ENCODE measurements at places on chromosomes 7 and 10.
A peak's percentile ranks its signal among the peaks of the same experiment; 100 is the strongest.

GRCh38 chr7:12470930-12471329 lies 67.3 kb upstream of the VWDE start:
- no peak for DNase-seq

- DNase-seq: no peak
Measured at GRCh38 chr10:18231480-18231879, 91.3 kb downstream of the CACNB2 start.

- no peak for DNase-seq
Measured at GRCh38 chr7:137657476-137658189, 189.1 kb downstream of the DGKI start.

DNA sequence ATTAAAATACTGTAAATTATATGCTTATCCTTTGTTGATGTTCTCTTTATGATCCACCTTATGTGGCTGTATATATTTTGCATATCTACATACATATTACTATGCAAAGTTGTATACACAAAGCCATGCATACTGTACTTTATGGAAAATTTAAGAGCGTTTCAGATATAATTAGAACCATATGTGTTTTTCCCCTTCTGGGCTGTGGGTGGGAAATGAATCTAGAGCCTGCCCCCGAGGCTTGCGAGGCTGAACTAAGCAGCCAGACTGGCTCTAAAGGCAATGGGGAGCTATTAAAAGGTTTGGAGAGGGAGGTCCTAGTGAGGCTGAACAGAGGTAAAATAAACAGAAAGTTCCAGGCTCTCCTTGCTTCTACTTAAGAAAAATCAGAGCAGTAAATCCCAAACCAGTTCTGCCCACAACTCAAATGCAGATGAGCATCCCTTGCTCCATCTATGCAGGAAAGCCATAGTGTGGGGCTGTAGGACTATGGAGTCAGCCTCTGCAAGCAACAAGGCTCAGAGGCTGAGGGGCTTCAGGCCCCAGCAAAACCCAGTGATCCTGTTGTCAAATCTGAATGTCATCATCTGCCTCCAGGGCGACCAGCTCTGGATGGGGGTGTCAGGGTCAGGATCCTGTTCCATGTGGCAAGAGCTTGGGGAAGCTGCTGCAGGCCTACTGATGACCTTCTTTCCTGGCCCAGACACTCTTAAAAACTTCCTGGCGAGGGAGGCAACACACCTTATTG lies 14.1 kb upstream of the DDIT4 start:
- DNase-seq: peak; percentile 83

DNA sequence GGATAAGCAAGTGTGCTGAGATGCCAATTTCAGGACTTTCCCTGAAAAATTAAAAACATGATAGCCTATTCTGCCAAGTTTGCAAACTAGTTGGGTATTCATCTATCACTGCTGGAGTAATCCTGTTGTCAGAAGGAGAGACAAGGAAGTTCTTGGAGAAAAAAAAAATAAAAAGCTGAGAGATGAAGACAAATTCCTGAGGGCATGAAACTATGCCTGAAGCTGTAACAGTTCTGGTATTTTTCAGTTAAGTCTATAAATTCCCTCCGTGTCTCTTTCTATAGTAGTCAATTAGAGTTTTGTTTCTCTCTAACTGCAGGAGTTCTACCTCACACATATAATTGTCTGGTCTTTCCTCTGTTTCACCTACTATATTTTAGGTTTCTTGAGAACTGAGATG lies 95.7 kb downstream of the DGKB start:
- DNase-seq: no peak

GRCh38 chr7:144102041-144102440 lies 7.3 kb upstream of the OR2A2 start:
- DNase-seq: no peak

DNA sequence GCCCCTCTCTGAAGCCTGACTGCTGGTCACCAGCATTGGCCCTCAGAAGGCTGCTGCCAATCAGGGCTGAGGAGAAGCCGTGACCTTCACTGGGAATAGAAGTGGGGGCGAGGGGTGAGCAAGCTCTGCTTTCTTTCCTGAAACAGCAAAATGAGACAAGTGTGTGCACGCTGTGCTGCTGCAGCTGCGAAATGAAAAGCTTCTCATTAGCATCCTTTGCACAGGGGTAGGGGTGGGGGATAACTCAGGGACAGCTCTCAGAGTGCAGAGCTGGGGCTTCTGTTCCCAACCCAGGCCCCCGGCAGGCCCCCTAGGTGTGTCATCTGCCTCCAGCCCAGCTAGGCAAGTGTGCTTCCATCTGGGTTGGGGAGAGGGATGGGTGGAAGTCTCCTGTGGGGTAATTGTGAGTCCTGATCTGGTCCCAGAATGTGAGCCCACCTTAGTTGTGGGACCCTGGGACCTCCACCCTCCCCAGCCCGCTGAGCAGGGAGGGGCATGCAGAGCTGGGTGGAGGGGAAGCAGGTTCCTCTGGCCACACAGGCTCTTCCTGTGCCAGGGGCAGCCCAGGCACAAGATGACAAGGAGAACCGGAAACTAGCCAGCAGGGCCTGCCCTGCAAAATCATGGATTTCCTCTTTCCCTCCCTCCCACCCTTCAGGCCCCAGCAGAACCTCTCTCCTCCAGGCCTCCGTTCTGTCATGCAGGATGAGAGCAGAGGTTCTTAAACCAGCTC lies 22.2 kb downstream of the ZNF467 start:
- no peak for DNase-seq

GRCh38 chr7:142885311-142886230 lies at the start of gene TRPV6:
TSS of gene TRPV6 (minus strand) at chr7:142885745.
- no peak for DNase-seq

DNA sequence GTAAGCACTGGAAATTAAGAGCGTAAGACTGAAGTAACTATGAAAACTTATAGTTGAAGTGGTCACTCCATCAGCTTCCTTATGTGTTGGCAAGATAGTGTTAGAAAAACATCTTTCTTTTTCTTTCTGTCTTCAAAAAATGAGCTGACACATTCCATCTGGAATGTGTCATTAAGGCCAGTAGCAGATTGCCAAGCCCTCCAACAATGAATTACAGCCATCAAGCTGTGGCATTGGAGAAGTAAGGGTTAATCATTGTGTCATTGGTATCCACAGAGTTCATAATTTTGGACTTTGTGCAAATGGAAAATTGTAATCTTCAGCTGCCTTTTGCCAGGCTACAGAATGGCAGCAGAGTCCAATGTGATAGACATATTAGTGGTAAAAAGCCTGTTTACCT lies 926.3 kb downstream of the NRG3 start:
- DNase-seq: no peak

DNA sequence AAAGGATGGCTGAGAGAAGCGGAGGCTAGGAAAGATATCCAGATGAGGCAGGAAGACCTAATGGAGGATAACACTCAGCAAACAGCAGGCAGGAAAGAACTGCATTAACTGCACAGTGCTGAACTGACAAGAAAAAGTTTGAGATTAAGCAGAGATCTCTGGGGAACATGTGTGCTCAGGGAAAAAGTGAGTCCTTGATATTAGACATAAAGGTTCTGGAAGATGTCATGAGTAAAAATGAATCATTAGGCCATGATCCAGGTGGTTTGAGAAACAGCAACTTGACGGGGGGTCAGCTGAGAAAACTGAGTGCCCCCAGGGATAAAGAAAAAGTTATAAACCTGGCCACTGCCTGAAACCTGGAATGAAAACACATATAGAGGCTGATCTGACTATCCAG lies 27.3 kb upstream of the ANK3 start:
- DNase-seq: no peak

DNA sequence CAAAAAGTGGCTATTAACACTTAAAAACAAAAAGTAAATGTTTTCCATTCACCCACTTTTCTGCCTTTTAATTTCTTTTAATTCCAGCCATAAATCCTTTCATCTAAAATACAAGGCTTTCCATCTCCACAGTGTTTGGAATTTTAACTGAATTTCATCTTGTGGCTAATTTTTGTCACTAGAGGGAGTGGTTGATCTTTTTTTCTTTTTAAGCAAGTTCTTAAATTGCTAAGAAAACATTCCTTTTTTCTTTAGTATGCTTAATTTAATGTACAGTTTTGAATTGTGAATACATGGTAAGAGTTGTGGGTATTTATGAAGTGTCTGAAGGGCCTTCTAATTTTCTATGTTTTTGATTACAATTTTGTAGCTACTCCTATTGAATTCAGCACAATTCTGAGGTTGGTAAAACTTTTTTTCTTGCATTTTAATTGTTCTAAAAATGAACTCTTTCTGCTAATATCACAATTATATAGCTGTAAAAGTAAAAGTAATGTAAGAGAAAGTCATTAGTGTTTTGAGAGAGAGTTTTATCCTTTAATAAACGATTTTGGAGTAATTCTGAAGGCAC lies 54.9 kb upstream of the ANK3 start:
- DNase-seq: no peak

GRCh38 chr7:149414745-149415390 lies 46.0 kb downstream of the ZNF777 start:
- peak; percentile 72 for DNase-seq

GRCh38 chr7:15686957-15687545 lies 568 bp upstream of the MEOX2 start:
- DNase-seq: peak; percentile 68

DNA sequence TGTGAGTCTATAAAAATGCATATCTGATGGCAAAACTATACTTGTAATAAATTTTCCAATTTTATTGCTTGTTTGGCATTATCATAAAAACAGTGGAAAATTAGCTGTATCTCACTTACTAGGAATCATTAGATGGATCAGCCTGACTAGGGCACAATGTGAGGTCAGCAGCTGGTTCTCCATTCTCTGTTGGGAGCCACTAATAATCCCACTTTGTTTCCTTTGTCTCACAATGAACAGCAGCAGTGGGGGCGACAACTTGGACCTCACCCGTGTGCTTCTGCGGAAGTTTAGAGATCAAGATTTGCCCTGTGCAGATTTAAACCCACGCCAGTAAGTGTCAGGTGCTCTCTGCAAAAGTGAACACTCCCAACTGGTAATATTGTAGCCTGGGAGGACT lies 295.5 kb downstream of the ABCA13 start:
- DNase-seq: no peak

DNA sequence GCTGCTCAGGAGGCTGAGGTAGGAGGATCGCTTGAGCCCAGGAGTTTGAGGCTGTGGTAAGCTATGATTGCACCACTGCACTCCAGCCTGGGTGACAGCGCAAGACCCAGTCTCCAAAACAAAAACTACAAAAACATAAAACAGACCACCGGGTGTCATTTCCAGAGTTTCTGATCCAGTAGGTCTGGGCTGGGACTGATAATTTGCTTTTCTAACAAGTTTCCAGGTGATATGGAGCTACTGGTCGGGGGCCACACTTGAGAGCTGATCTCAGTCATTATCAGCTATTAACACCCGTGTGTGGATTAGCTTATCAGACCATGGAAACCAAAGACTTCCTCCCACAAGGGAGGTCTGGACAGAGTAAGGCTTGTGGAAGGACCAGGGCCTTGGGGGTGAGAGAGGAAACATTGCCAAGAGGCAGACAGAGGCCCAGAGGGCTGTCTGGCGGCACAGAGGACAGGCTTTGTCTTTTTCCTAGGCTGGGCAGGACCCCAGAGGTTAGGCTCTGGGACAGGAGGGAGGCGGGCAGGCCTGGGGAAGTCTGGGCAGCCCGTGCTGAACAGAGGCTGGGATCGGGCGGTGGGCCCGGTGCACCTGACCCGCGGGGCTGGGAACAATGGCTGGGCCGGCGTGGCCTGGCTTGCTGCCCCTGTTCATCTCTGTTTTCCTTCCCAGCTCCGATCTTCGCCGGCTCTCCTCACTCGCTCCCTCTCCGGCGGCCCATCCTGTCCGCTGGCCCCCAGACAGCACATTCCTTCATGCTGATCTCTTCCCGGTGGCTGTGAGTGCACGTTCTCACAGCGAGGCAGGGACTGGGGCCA lies 25.2 kb downstream of the TMEM270 start:
- DNase-seq: peak; percentile 91

DNA sequence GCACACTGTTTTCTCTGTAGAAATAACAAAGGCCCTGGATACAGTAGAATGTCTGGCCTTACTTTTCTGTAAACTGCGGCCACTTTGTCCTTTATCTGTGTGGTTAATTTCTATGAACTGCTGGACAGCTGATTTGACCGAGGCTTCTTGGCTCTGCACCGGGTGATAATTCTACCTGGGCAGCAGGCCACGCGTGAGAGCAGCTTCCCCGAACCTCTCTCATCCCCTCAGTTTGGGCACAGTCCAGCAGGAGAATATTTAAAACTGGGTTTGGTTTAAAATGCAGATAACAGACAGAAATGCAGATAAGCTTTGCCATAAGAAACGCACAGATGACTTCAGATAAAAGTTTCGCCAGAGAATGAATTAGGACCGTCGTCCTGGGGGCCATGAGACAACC lies 81.0 kb downstream of the CELF2 start:
- DNase-seq: peak; percentile 45

GRCh38 chr10:124629842-124630241 lies 114.3 kb downstream of the FAM53B start:
- no peak for DNase-seq

DNA sequence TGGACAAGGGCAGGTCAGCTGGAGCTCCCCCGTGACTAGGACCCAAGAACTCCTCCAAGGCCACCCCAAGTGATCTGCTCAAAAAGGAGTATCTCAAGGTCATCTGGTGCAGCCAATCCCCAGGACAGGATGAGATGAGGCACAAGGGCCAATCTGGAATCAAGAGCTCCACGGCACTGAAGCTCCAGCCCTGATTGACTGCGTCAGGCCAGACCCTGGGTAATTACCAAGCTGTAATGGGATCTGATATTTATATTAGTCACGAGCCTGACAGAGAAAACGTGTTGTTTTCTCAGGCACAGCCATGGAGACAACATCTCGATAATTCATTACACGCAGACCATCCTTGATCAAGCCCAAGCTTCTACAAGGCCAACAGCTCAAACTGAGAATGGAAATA lies 4.2 kb downstream of the KCNMA1 start:
- no peak for DNase-seq

DNA sequence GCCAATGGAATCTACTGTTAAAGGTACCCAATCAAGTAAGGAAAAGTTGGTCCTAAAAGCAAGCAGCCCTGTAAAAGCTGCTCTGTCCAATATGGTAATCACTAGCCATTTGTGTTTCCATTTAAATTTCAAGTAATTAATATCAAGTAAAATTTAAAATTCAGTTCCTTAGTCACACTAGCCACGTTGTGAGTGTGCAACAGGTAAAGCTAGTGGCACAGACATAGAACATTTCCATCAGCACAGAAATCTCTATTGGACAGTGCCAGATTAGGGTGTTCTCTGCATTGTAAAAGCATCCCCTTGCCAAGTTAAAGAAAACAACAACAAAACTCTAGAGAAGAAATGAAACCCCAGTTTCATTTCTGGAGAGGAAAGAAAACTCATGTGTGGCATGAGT lies 4.4 kb downstream of the CAV1 start:
- DNase-seq: no peak

DNA sequence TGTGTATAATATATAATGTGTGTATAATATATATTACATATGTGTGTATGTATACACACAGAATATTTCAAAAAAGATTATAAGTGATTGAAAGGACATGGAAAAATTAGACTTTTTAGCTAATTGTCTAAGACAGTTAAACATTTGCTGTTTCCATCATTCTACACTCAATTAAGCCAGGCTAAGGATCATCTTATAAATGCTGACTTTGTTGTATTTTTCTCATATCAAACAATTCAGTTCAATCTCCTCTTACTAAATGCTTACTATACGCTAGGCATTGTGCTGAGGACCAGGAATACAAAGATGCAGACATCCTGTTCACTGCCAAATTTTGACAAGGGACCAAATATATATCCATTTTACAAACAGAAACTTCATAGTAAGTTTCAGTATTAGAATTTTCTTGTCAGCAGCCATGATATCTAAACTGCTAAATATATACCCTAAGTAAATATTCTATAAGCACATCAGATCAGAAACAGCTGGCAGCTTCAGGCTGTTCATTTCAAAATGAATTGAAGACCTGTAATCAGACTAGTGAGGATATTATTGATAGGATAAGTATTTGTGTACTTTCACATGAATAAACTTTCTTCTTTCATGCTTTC lies 10.3 kb upstream of the LRRN3 start:
- no peak for DNase-seq

All from right hindlimb (tissue), 1 donor.